Left hindlimb (tissue), 1 donor: ENCODE measurements at places on chromosomes 2 and 18.

DNA sequence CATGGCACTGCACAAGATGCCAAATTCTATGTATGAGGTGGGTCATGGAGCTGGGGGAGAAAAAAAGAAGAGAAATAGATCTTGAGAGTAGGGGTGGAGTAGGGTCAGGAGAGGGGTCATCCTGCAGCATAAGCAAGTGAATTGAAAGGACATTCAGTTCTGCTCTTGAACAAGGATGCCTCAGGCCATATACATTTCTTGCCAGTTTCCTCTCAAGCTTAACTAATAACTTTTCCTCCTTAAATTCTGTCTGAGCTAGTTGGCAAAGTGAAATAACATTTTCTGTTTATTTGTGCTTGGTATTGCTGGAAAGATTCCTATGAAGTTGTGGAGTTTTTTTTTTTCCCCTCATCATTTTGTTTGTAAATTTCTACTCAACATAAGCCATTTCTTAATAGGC lies 99.0 kb upstream of the LTBP1 start:
- no peak for DNase-seq

GRCh38 chr2:54456612-54457322 lies 640 bp downstream of the SPTBN1 start:
- peak; percentile 72 for DNase-seq

DNA sequence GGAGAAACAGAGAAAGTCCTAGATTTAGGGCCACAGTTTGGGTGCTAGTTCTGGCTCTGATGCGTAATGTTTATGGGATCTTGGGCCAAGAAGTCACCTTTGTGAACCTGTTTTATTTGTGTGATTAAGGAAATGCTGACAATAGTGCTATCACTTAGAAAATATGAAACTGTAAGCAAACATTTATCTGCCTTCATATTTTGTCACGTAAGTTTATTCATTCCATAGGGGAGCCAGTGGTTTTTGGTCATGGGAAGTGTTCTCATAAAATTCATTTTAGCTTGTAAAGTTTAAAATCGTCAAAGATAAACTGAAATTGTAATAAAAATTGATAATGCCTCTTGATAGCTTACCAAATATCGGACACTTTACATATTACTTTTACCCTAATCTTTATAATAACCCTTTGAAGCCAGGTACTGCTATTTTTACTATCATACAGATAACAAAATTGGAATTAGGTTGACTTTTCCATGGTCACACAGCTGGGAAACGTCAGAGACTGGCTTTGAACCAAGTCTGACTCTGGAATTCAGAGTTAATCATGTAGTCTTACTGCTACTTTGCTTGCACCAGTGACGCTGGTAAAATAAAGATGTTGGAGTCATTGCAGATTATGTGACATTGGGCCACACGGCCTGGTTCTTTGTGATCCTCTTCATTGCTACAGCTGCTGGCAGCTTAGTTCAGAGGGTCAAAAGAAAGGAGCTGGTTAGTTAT lies 99.7 kb downstream of the ICA1L start:
- no peak for DNase-seq

DNA sequence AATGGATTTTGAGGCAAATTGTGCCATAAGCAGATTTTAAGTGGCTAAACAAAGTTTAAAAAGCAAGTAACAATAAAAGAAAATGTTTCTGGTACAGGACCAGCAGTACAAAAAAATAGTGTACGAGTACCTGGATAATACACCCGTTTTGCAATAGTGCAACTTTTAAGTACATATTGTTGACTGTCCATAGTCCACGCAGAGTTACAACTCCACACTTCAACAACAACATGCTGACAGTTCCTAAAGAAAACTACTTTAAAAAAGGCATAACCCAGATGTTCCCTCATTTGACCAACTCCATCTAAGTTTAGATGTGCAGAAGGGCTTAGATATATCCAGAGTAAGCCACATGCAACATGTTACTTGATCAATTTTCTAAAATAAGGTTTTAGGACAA lies 5.1 kb upstream of the STPG4 start:
- DNase-seq = no peak

- DNase-seq = no peak
These were observed 37.8 kb downstream of the SCN9A start for GRCh38 chr2:166337932-166338331.

GRCh38 chr2:6576302-6576701 lies 289.4 kb downstream of the CMPK2 start:
- no peak for DNase-seq

- DNase-seq = no peak
These were observed 133.8 kb downstream of the ZNF516 start for GRCh38 chr18:76361219-76361618.

DNA sequence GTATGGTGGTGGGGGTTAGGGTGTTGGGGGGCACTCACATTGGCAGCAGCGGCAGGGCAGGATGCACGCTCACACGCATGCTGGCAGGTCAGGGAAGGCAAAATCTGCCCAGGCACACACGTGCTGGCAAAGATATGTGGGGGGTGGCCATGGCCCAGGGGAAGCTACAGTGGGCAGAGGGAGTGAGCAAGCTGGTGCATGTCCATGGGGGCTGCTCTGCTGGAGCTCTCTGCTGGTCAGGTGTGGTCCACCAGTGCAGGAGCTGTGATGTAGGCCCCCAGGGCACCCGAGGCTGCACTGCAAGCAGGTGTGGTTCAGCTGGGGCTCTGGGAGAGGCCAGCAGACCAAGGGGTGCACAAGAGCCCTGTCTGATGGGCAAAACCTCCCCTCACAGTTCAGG lies 491.5 kb upstream of the TNP1 start:
- no peak for DNase-seq

DNA sequence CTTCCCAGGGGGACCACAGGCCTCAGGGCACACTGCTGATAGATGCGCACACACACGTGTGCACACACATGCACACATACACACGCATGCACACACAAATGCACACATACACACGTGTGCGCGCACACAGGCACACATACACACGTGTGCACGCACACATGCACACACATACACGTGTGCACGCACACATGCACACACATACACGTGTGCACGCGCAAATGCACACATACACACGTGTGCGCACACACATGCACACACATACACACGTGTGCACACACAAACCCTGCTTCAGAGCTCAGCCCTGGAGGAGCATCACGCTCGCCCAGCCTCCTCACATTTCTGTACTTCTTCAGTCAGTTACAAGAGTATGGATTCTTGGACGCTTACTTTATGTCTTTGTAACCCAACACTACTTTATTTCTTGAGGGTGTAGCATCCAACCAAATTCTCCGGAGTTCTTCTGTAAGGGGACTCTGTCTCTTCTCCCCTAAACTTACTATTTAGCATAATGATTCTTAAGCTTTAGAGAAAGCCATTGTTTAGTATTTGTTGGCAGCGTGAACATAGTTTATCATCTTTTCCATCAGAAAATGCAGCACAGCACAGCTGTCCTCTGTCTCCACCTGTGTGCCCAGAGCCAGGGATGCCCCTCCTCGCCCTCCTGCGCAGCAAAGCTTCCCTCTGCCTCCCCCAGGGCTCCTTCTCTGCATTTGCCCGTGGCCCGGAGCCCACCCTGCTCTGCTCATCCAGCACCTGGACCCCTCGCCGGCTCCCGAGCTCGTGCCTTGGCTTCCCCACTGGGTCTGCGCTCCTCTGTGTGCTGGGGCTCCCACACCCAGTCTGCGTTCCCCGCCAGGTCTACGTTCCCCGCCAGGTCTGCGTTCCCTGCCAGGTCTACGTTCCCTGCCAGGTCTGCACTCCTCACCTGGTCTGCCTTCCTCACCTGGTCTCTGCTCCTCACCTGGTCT lies 74.4 kb upstream of the CTDP1 start:
- peak; percentile 28 for DNase-seq

DNA sequence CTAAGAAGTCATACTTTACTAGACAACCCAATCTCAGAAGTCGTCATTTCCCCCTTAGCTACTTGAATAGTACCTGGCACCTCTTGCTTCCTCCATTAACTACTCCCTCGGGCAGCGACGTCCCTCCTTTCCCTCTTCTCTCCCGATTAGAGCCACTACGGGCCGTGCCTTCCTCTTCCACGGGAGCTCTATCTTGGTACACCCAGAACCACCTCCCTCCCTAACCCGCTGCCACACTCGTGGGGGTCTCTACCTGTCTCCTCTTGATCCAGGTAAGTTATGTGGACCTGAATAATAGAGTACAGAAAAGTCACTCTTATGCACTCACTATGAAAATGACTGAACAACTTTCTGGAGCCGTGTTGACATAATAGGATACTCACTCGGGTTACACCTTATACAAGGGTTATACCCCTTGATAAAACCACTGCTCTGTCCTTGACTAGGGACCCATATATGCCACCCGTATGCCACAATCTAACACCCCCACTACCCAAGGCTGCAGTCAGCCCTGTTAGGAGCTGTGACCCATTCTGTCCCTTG lies 595 bp upstream of the HDHD2 start:
- DNase-seq = no peak

DNA sequence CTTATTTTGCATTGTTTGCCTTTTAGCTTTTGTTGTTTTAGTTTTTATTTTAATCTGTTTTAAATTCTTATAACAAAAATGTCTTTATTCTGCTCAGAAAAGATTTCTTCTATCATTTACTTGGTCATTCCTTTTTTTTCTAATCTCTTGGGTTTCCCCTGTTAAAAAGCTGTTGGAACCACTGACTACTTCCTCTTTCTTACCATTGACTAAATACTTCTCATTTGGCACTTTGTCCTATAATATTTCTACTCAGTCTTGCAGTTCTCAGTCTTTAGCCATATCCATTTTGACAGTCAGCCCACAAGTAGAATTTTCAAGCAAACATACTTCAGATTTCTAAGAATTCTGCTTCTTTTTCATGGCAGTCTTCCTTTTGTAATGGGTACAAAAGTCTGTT lies 567.2 kb downstream of the SATB2 start:
- no peak for DNase-seq

- no peak for DNase-seq
These were observed 1395.6 kb downstream of the SUCLG1 start for GRCh38 chr2:83063511-83063910.

GRCh38 chr2:20511130-20511529 lies 64.3 kb downstream of the RHOB start:
- no peak for DNase-seq

DNA sequence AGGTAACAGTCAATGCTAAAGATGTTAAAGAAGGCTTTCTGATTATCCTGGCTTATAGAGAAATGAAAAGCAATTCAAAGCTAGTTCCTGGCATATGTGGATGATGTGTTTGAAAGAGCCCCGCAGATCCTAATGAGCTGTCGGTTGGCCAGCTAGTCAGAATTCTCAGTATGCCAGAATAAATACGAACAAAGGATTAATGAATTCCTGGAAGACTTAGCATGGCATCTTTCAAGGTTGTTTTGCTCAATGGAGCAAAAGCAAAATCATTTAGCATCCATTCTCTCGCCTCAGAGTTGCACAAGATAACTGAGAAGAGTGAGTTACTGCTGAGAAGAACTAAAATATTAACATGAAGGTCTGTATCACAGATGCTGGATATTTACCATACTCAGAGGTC lies 307.6 kb downstream of the RIT2 start:
- DNase-seq = no peak

GRCh38 chr2:199811346-199811745 lies 39.6 kb downstream of the FTCDNL1 start:
- DNase-seq = no peak

DNA sequence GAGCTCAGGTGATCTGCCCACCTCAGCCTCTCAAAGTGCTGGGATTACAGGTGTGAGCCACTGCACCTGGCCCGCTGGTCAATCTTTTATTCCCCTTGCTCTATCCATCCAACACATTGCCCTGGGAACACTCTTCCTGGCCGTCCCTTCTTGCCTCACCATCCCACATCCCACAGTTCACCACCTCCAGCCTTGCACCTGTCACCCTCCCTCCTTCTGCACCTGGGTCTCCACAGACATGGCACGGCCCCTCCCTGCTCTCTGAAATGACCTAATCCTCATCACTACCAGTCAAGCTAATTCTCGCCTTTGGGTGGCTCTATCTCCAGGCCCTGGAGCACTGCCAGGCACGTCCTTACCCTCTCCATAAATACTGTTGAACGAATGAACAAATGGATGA lies 116.9 kb upstream of the TEX51 start:
- peak; percentile 7 for DNase-seq

- DNase-seq = no peak
These were observed 15.5 kb upstream of the ERCC3 start for GRCh38 chr2:127309468-127309867.

- no peak for DNase-seq
These were observed 193.2 kb upstream of the HNMT start for GRCh38 chr2:137771064-137771463.
